Activated CD8-positive, alpha-beta T cell treated with anti-CD3 and anti-CD28 coated beads, Interleukin-2, amount 10 ng/mL, durations not matched to agents 7 days and 5 days (primary cell): ENCODE measurements at places on chromosomes 1 and 21.

DNA sequence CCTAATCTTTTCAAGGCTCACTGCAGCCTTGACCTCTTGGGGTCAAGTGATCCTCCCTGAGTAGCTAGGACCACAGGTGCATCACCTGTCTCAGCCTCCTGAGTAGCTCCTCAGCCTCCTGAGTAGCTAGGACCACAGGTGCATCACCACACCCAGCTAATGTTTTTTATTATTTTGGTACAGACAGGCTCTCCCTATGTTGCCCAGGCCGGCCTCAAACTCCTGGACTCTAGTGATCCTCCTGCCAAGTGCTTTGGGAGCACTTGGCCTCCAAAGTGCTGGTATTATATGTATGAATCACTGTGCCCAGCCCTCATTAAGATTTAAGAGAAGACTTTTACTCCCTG is 58.5 kb upstream of the S1PR1 start:
- DNase-seq = no peak

GRCh38 chr1:70994753-70995268 is 52.8 kb downstream of the PTGER3 start:
- no peak for DNase-seq

- no peak for DNase-seq
Measured at GRCh38 chr1:218916720-218917119, 257.0 kb upstream of the LYPLAL1 start.

DNA sequence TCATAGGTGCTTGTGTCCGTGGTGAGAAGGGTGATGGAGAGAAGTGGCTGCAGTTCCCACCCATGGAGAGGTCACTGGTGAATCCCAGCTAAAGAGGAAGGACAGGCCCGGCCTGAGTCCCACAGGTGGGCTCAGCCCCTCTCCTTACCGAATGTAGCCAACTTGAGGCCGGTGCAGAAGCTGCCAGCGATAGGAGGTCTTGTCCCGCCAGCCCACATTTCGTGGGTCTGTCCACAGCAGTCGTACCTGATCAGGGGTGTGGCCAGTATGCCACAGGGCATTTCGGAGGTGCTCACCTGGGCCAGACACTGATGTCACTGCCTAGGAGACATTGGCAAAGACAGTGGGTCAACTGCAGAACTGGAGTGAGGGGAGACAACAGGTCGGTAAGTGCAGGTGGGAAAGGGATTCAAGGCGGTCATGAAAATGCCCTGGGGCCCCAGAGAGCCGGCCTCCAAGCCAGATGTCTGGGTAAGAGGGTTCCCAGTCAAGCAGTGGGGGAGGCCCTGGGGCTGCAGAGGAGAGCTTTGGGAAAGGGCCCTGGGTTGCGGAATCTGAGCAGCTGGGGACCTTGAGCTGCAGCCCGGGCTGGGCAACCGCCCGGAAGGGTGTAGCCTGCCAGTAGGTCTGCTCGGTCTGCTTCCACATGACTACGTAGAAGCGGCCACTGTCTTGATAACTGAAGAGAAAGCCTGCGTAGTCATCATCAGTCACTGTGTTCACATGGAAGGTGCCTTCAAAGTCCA is 10.6 kb downstream of the THBS3 start:
- no peak for DNase-seq

- no peak for DNase-seq
Measured at GRCh38 chr1:76113446-76113845, 38.9 kb downstream of the ST6GALNAC3 start.

DNA sequence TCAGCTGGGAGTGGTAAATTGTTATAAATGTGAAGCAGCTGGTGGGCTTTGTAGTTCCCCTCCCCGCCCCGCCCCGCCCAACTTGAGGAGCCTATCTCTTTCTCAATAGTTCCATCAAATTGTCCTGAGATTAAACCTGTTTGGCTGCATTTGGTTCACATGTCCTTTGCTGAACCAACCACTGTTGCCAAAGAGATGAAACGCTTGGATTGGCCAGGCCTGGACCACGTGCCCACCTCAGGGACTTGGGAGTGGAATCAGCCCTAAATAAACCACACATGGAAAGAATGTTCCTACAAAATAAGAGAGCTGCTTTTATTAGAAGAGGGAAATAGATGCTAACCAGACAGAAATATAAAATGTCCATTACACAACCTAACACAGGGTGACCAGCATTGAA is 424.9 kb upstream of the KAZN start:
- no peak for DNase-seq

DNA sequence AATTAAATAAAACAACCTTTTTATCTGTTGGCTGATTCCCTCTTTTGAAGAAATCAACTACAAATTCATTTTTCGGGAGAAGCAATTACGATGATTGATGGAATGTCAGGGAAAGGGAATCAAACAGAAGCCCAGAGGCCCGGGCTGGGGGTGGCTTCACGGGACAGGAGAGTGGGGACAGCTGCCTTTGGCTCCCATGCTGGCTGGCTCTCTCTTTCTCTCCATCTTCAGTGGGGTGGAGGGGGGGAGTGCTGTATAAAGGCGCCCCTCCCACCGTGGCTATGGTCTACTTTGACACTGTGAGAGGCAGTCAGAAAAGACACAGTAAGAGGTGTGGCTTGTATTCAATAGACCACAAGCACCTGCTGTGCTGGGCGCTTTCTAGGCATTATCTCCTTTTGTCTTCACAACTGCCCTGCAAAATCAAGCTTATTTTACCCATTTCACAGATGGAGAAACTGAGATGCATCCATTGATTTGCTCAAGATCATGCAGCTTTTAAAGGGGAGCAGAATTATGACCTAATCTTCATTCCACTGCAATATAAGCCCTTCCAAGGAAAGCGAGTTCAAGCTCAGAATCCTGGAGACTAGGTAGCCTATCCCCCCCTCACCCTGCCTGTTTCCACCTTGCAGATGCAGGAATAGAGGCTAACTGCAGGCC is 92.9 kb downstream of the GRIK3 start:
- no peak for DNase-seq

GRCh38 chr1:111489604-111490003 is 13.8 kb downstream of the ADORA3 start:
- DNase-seq = no peak

GRCh38 chr1:63920154-63921117 is 146.6 kb downstream of the ROR1 start:
- no peak for DNase-seq

DNA sequence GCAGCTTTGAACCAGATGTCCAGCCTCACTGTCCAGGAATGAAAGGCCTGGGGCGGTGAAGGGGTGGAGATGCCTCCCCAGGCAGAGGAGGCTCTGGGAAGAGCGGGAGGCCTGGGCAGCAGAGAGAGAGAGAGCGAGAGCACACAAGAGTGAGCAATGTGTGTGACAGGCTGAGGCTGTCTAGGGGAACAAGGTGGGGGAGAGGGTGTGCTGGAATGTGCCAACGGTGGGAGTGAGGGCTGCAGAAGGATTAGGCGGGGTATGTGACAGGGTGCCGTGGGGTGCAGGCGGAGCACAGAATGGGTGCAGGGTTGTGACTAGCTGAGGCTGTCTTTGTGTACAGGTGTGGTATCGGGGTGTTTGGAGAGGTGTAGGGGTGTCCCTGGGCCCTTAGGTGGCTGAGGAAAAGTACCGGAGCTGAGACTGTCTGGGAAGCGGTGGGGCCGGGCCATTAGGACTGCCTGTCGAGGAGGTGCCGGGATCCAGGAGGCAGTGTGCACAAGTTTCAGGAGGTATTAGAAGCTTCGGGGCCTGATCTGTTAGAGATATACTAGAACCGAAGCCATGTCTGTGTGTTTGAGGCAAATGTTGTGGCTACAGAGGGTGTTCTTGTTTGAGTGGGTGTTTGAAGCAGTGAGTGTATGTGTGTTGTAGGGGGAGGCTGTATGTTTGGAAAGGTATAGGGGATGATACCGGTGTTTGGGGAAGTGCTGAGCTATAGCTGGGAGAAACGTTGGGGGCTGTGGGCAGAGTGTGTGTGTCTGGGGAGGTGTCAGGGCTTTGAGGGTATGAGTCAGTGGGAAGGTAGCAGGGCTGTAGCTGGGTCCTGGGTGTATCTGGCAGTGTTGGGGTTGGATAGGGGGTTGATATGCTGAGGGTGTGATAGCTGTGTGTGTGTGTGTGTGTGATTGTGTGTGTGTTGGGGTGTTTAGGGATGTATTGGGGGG is 9.1 kb downstream of the AHDC1 start:
- peak; percentile 39 for DNase-seq

- no peak for DNase-seq
Measured at GRCh38 chr1:48526008-48526710, 54.2 kb upstream of the SPATA6 start.

DNA sequence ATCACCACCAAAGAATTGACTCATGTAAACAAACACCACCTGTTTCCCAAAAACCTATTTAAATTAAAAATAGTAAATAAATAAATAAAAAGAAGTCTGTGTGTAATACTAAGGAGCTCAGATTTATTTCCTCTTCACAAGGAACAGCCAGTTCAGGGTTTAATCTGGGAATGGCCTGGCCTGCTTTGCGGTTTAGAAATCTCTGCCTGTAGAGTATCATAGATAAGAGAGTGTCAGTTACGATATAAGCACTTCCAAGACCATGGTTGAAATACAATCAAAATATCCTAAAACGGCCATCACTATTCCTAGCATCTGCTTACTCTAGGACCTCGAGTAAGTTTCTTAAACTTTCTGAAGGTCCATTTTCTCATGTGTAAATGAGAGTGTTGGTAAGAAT is 274.4 kb downstream of the PLPP3 start:
- no peak for DNase-seq

DNA sequence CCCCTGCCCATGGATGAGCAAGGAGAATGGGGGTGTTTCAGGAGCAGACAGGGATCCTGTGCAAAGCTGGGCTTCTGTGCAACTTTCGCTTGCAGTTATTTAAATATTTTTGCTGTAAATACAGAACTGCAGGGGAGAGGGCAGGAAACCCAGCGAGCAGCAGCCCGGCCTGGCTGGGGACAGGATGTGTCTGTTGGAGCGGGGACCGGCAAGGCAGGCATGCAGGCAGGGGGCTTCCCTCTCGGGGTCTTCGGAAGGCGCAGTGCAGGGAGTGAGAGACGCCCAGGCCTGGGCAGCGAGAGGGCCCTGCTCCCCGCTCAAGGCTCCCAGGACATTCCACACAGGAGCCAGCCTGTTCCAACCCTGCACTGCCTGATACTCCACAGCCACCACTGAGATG is 1.7 kb upstream of the AIRE start:
- no peak for DNase-seq

DNA sequence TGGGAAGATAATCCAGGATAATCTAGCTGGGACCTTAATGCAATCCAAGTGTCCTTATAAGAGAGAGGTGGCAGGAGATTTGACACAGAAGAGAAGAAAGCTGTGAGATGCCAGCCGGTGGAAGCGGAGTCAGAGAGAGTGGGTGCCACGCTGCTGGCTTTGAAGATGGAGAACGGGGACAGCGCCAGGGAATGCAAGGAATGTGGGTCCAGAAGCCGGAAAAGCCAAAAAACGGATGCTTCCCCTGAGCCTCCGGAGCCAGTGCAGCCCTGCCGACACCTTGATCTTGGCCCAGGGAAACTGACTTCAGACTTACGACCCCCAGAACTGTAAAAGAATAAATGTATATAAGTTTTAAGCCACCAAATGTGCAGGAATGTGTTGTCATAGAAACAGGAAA is 152.6 kb downstream of the ZNF281 start:
- DNase-seq = no peak

DNA sequence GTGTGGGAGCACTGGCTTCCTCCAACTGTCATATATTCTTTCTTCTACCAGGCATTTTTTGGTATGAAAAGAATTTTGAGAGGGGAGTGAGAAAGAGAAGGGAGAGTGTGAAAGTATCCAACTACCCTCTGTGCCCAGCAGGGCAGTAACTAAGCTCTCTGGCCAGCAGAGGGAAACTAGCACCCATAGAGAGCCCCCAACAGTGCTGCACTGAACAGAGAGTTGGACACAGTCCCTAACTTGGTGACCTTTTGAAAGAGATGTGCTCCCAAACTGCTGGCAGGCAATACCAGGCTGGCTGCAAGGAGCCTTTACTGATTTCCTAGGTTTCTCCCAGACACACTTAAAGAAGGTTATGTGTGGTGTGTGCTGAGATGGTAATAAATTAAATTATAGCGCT is 118.8 kb upstream of the PBX1 start:
- no peak for DNase-seq

- DNase-seq = no peak
Measured at GRCh38 chr21:40052276-40052675, 185.0 kb downstream of the PCP4 start.

DNA sequence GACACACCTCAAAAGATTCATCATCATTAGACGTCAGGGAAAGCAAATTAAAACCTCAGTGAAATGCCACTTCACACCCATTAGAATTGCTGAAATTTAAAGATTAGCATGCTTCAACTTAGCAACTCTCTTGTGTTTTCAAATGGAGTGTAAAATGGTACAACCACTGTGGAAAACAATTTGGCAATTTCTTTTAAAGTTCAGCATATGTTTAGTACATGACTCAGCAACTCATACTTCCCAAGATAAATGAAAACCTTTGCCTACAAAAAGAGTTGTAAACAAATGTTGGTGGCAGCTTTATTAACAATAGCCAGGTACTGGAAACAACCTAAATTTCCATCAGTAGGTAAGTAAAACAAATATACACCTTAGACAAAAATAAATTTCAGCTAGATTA is 42.7 kb downstream of the ST3GAL3 start:
- DNase-seq = no peak

DNA sequence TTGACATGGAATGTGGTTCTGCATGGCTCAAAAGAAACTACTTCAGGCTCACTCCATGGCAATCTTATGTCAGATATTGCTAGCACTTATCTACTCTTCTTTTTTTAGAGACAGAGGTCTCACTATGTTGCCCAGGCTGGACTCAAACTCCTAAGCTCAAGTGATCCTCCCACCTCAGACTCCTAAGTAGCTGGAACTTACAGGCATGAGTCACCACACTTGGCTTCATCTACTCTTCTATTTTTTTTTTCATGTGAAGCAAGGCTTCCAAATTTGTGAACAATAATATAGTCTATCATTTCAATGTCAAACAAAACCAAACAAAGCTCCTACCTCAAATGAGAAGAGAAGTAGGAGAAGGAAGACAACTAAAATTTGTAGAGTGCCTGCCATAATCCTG is 7.5 kb upstream of the PSEN2 start:
- DNase-seq = no peak

GRCh38 chr1:218299416-218299815 is 14.3 kb downstream of the RRP15 start:
- DNase-seq = no peak

- DNase-seq = peak; percentile 30
Measured at GRCh38 chr1:240189386-240189989, 97.8 kb downstream of the FMN2 start.

DNA sequence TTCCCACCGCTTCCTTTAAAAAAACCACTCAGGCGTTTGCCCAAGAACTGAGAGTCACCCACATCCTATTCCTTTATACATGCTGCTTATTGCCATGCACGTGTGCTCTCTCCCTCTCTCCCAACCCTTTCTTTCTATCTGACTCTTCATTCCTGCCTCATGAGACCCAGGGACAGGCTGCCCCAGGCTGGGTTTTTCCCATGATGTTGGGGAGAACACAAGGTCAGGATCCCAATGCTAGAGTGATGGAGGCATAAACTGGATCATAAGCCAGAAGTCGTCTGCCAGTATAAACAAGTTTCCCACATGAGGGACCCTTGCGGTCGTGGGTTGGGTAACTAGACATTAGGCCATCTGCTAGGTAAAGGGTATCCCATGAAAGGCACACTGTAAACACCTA is 64.9 kb downstream of the CD2 start:
- no peak for DNase-seq
